Effector memory CD4-positive, alpha-beta T cell (primary cell): ENCODE measurements at places on chromosomes 1 and 21.

- no peak for DNase-seq
Measured at GRCh38 chr1:59384443-59384842, 87.5 kb downstream of the FGGY start.

DNA sequence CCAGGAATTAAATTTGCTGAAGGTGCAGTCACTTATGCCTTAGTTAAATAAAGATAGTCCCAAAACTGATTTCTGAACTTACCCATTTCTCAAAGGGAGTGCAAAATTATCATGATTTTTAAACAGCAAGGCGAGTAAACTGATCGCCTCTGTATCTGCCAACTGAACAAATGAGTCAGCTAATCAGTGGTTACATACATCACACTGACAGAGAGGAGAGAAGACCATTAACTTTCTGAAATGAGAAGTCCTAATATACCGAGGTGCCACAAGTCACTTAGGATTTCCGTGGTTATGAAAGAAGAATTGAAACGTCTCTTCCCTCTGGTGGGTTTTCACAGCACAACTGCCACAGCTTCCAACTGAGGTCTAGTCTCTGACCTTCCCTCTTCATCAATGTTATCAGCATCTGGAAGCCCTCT is 400.7 kb downstream of the SMYD3 start:
- no peak for DNase-seq

DNA sequence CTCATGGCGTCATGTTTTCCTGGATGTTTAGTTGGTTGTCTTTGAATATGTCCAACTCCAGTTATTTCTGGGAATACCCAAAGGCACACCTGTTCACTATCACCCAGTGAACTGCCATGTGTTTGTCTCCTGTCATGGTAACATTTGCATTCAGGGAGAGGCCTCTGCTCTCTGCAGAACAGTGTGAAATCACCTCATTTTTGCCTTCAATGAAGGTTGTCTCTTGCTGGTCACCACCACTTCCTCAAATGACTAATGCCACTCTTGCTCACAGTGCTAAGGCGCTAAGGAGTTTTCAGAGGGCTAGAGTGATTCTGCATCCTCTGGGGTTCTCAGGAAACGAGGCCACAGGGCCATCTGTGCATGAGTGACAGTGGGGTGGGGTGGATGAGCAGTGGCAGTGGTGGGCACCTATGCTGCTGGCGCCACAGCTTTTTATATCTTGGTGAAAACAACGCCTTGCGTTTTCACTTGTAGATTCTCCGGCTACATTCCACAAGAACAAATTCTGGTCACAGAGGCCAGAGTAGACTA is 60.0 kb upstream of the ATP5PO start:
- DNase-seq: peak; percentile 36

DNA sequence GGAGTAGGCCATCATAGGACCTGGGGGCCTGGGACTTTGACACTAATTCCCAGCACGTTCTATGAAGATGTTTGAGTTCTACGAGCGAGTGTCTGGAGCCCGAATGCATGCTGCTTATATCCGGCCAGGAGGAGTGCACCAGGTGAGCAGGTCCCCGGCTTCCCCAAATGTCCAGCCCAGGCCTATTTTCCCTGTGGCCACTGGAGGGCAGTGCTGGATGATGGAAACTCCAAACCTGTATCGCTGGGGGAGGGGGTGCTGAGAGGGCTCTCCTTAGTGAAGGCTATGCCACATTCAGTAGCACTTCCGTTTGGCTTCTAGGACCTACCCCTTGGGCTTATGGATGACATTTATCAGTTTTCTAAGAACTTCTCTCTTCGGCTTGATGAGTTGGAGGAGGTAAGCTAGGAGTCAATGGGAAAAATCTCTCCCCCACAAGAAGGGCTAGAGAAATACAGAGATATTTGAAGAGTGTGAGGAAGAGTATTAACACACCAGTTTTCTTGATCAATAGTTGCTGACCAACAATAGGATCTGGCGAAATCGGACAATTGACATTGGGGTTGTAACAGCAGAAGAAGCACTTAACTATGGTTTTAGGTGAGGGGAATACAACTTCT is 5.2 kb upstream of the FCER1G start:
- peak; percentile 55 for DNase-seq

- no peak for DNase-seq
Measured at GRCh38 chr1:117512728-117513321, 93.0 kb upstream of the TENT5C start.

DNA sequence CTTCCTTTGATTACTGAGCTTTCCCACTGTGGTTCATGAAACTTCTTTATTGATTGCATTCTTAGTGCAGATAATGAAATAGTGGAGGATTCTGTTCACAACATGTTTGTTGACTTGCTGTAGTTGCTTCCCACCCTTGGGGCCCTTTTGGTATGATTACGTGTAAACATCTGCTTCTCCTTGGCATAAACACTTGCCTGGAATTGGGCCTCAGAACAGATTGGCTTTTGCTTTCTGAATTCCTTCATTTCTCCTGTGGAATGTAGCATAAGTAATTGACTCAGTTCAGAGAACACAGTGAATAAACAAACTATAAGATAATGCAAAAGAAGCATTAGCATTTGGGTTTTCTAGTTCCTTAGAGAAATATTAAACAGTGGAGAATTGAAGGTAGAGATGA is 59.5 kb upstream of the LAMC2 start:
- DNase-seq: no peak

GRCh38 chr1:212926372-212926771 is 24.0 kb upstream of the VASH2 start:
- no peak for DNase-seq

GRCh38 chr1:38334930-38335592 is 288.5 kb upstream of the POU3F1 start:
- no peak for DNase-seq

GRCh38 chr1:211639475-211640300 is 35.7 kb downstream of the NEK2 start:
- no peak for DNase-seq

- DNase-seq: no peak
Measured at GRCh38 chr1:174204697-174205308, 45.5 kb downstream of the RABGAP1L start.

DNA sequence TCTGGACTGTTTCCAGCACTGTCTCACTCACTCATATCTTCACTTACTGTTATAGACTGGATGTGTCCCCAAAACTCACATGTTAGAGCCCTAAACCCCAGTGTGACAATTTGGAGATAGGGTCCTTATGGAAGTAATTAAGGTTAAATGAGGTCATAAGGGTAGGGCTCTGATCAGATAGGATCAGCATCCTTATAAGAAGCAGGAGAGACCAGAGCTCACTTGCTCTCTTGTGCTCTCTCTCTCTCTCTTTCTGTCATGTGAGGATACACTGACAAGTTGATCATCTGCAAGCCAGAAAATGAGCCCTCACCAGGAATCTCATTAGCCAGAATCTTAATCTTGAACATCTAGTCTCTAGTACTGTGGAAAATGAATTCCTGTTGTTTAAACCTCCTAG is 23.4 kb downstream of the TNR start:
- no peak for DNase-seq

DNA sequence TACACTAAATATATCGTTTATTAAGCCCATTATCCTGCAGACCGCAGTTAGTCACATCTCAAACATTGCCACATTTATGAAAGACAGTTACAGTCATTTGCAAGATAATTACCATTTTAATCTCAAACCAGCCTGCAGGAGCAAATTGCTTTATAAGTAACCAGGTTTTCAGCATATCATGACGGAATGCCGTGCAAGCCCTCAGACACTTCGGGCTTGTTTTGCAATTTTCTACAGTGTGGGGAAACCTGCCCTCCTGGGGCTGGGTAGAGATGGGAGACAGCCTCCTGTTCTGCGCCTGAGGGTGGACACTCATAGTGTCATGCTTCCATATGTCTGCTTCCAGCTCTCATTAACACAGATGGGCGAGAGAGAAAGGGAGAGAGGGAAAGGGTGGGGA is 563.9 kb downstream of the NPHP4 start:
- DNase-seq: no peak

- no peak for DNase-seq
Measured at GRCh38 chr1:101278238-101278637, 41.4 kb downstream of the S1PR1 start.

DNA sequence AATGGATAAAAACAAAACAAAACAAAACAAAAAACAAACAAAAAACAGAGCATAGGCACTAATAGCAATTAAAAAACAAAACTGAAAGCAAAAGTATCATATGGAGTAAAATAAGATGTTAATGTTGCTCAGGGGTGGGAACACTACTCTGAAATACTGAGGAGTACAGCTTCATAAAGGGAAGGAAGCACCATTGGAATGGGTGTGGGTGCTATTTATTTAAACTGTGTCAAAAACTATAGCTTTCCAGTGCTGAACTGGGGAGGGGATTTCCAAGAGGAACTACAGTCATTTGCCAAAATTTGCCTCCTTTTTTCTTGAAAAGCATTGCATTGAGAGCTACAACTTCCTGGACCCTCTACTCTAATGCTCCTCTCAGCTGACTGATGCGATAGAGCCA is 40.0 kb downstream of the SPTA1 start:
- no peak for DNase-seq

GRCh38 chr1:41241354-41241748 is 755 bp downstream of the SCMH1 start:
- peak; percentile 13 for DNase-seq

DNA sequence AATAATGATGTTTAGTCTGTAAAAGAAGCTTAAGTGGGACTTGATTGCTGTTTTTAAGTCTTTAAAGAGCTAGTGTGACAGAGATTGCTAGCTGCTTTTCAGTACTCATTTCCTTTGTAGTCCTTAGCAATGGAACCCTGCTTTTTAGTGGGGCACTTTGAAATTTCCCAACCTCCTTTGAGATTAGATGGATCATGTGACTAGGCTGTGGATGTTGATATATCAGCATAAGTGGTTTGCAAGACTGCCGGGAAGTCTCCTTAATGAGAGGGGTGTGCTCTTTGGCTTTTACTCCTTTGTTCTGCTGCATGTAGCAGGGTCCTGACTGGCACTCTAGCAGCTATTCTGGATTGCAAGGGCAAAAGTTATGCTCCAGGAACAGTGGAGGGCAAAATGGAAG is 11.2 kb upstream of the RCOR3 start:
- DNase-seq: no peak
